Vagina (tissue), 2 donors: ENCODE measurements at places on chromosomes 11 and 22. TPM values are rescaled to one million over a fixed set of nuclear protein-coding genes. Genes with fewer than 3 reads are reported as not detected.

DNA sequence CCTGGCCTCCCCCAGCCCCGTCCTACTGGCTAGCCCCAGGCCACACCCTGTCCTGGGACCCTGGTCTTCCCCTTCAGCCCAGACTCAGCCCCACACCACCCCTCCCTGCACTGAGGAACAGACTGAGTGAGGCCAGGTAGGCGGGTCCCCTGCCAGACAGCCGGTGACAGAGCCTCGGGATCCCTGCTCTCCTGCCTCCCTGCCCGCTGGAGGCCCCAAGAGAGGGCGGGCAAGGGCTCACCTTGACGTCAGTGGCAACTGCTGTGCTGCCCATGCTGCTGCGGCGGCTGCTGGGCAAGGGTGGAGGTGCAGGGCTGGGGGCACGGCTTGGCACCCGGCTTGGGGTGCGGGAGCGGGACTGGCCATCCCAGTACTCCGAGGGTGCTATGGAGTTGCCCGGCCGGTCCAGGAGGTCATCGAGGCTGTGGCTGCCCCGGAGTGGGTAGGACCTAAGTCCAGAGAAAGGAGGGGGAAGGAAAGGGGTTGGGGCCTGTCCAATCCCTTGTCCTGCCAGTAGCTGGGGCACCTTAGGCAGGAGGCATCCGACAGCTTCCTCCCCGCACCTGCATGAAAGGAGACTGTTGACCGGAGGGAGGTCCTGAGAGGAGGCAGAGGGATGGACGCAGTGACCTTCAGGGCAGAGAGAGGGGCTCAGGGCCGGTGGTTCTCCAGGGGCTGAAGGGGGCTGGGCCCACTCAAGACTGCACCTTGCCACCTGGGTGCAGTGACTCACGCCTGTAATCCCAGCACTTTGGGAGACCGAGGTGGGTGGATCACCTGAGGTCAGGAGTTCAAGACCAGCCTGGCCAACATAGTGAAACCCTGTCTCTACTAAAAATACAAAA, 2.2 kb upstream of the SLC16A8 start:
- DNase-seq: no peak
- no peaks in the 10 kb centered on the region for H3K36me3 ChIP-seq
- H3K4me3 ChIP-seq: no peak overlapping the region
- H3K27ac ChIP-seq: no peak overlapping the region
- H3K4me1 ChIP-seq: peaks cover 21% of the 10 kb centered on the region

- H3K27ac ChIP-seq: no peak overlapping the region
- H3K27me3 ChIP-seq: no peaks in the 10 kb centered on the region
- no peak for DNase-seq
- no peaks in the 10 kb centered on the region for H3K36me3 ChIP-seq
- no peaks in the 10 kb centered on the region for H3K4me1 ChIP-seq
These were observed 588.5 kb upstream of the ARHGAP42 start for GRCh38 chr11:100098560-100098959.

DNA sequence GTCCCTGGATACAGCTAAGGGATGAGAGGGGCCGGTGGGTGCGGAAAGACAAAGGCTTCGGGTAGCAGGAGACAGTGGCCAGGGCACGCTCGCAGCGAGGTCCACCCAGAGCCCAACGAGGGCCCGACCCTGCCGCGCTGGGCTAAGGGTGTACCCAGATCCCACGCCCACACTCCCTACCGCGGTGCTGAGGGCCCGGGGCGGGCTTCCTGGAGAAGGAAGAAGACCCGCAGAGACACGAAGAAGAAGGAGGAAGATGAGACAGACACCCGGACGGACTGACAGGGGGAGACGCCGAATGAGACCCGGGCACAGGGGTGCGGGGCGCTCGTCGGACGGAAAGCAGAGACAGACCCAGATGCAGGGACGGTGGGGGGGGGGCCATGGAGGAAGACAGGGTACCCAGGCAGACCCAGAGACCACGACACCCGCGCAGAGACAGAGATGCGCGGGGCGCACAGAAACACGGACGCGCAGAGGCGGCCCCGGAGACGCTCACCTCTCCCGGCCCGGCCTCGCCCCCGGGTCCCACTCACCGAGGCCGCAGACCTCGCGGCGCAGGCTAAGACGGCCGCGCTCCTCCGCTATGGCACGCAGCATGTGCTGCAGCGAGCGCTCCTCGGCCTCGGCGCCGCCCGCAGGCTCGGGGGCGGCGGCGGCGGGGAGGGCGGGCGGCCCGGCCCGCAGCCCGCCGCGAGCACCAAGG, 437 bp downstream of the KIAA0930 start:
- H3K4me1 ChIP-seq: peaks cover 28% of the 10 kb centered on the region
- H3K4me3 ChIP-seq: peak overlapping the region; percentile 73
- H3K36me3 ChIP-seq: no peaks in the 10 kb centered on the region
- DNase-seq: no peak

GRCh38 chr22:45270095-45271020, 14.4 kb upstream of the UPK3A start:
- no peaks in the 10 kb centered on the region for H3K36me3 ChIP-seq
- no peak for DNase-seq
- no peak overlapping the region for H3K4me3 ChIP-seq
- no peaks in the 10 kb centered on the region for H3K27me3 ChIP-seq
- H3K27ac ChIP-seq: no peak overlapping the region
- peaks cover 24% of the 10 kb centered on the region for H3K4me1 ChIP-seq

Gene CRYBB2
- not detected for total RNA-seq

- H3K4me1 ChIP-seq: peaks cover 58% of the 10 kb centered on the region
- H3K27me3 ChIP-seq: no peaks in the 10 kb centered on the region
- no peak for DNase-seq
- H3K4me3 ChIP-seq: peak overlapping the region; percentile 62
- H3K27ac ChIP-seq: peak overlapping the region; percentile 95
- peaks cover 5% of the 10 kb centered on the region for H3K36me3 ChIP-seq
These were observed 5.1 kb downstream of the MRGPRF start for GRCh38 chr11:69007975-69008381.

Gene GPHA2
- not detected for total RNA-seq

Gene OR51Q1
- not detected for total RNA-seq
